ENCODE measurements at places on chromosomes 4 and X.

DNA sequence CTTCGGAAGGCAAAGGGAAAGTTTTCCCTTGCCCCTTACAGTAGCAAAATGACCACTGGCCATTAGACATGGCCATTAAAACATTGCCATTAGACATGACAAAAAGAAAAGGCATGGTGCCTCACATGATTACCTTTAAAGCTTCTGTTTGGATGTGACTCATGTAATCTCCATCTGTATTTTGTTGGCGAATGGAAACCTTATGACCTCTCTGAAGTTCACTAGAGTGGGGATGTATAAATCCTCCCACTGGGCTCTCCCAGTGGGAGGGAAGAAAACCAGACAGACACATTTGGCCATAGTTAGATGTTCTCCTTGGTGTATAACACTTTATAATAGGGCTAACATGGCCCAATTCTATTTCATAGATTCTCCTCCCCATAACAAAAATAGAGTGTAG, 152.6 kb downstream of the MAGEB17 start:
- no peak for DNase-seq

GRCh38 chr4:114479595-114479994, 119.0 kb upstream of the UGT8 start:
- no peak for DNase-seq

- no peak for DNase-seq
Observed at GRCh38 chr4:181766061-181766548, 477.1 kb upstream of the TENM3 start.

- no peak for DNase-seq
Observed at GRCh38 chrX:41507919-41508318, 60.8 kb downstream of the NYX start.

GRCh38 chrX:150200820-150201287, 162.3 kb upstream of the MAMLD1 start:
- DNase-seq, result peak; percentile 55

- DNase-seq, result peak; percentile 63
Observed at GRCh38 chr4:47490550-47490949, 5.5 kb downstream of the ATP10D start.

- DNase-seq, result no peak
Observed at GRCh38 chr4:3267576-3268394, 18.8 kb downstream of the MSANTD1 start.

DNA sequence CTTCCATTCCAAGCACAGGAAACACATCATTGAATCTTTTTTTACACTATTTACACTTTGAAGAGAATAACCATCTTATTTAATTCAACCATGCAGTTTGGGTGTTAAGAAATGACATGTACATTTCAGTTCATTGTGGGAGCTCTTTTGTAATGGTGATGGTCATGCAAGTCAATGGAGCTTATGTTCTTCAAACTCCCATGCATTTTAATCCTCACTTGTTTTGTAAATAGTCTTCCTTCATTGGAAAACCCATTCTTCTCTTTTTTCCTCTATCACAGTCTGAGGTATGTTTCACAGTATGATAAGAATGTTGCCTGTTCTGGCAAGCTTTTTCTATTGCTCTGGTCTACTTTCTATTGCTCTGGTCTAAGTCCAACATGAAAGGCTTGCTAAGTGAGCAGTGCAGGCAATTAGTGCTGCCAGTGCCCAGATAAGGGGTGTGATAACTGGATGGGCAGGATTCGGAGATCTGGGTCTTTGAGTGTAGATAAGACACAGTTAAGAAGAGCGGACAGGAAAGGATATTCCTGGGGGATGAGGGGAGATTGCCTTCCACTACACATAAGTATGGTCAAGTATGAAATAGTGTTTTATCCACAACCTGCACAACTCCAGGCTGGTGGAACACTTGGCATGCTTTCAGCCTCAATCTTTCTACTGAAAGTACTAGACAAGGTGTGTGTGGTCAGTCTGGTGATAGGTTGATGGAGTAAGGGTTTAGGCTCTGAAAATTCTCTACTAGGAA, 17.1 kb downstream of the AFP start:
- DNase-seq, result peak; percentile 22

GRCh38 chr4:70914000-70914399, 11.8 kb downstream of the MOB1B start:
- DNase-seq, result no peak

DNA sequence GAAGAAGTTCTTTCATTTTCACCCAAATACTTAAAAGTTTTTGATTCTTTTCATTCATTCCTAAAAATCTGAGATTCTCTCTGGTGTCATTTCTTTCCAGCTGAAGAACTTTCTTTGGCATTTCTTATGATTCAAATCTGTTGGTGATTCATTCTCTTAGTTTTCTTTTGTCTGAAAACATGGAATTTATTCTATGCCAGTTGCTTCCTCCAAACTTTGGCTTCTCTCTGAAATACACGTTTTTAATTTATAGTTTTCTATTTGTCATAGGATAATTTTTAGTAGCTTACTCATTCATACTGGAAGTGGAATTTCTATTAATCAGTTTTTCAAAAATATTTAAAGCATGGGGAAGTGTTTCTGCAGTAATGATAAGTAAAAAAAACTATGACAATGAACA, 1012.0 kb downstream of the RPA4 start:
- DNase-seq, result no peak

GRCh38 chr4:185723631-185724260, 88.2 kb downstream of the SORBS2 start:
- DNase-seq, result no peak

DNA sequence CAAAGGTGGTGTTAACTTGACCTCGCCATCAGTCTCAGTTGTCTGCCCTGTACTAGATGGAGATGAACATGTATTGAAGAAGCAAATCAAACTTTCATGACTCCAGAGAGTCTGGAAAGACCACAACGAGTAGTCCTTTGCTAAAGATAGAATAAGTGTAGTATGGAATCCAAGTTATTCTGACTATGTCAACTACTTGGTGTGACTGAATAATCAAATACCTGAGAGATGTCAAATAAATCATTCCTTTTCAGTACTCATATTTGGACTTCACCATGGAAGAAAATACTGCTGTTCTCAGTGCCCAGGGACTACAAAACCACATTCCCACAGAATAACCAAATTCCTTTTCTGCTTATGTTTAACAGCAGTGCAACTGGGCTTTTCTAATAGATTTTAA, 161.2 kb upstream of the SPRY1 start:
- no peak for DNase-seq

- no peak for DNase-seq
Observed at GRCh38 chr4:23213198-23213597, 520.5 kb downstream of the GBA3 start.

DNA sequence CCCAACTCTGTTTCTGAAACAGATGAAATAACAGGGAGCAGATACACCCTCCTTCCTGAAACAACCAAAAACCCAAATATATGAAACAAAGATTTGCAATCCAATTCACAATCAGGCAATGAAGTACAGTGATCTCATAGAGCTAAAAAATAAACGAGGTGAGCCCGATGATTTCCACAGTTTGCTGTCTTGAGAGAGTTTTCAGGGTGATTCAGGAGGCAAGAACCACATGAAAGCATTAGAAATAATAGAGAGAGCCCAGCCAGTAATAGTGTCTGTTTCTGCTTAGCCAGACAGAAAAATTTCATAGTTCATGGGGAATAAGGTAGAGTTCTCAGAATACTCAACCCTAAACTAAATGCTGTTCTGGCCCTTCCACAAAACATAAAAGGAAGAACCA, 296.2 kb downstream of the PDHA2 start:
- no peak for DNase-seq

GRCh38 chrX:84453351-84454246, 48.7 kb downstream of the HDX start:
- DNase-seq, result peak; percentile 0

- peak; percentile 33 for DNase-seq
Observed at GRCh38 chr4:37219242-37219641, 25.3 kb upstream of the NWD2 start.

DNA sequence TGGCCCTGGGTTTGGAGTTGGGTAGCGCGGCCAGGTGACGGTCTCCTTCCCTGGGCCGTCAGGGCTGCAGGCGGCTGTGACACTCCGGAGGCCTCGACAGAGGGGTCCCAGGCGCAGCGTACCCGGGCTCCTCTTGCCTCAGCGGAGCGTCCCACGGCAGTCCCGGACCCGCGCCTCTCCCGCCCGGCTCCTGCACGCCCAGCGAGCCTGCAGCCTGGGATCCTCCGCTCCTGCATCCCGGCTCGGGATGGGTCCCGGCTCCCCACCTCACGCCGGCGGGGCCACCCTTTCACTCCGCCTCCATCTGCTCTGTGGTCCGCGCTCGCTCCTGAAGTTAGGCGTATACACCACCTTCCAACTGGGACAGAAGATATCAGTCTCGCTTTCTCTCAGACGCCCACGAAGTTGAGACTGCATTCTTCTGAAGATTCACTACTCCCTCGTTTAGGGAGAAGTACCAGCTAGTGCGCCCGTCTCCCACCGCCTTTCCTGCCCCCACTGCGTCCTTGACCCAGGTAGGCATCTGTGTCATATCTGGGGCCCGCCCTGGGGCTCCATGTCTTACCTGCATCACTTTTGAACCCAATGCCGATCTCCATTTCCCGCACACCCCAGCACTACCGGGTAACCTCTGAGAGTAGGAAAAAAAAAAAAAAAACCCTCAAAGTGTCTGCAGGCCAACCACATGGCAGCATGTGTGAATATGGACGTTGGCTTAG, 32.3 kb upstream of the KDR start:
- no peak for DNase-seq

GRCh38 chr4:38163216-38164006, 203.2 kb downstream of the PTTG2 start:
- DNase-seq, result no peak

GRCh38 chr4:14125375-14126129, 498.0 kb upstream of the BOD1L1 start:
- DNase-seq, result peak; percentile 68

DNA sequence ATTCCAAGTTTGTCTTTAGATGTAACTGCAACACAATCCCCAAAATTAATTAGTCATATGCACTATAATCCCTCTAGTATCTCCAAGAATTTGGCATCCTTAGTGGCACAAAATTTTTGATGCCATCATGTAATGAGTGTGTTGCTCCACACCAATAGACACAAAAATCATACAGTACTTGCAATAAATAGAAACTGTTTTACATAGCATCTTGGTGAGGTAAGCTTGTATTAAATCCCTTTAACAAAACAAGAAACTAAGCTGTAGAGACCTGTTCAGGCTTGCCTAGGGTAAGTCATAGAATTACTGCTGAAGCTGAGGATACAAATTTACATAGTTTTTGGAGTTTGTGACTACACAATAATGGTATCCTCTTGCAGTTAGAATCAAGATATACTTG, 64.5 kb upstream of the PRSS12 start:
- DNase-seq, result no peak

DNA sequence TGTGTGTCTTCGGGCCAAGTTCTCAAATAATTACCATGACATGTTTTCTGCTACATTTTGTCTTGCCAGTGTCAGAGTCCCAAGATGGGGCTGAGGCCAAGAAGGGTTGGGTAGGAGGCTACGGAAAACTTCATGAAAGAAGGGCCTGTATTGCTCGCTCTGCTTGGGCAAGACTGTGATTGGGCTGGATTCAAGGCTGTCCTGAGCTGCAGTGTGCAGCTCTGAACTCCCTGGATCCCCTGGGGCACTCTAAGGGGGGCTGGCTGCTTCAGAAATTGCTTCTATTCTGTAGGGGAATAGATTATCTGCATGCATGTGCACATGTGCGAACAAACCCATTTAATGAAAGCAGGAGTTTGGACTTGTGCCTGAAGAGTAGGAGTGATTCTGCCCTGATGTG, 13.6 kb downstream of the TSPAN6 start:
- no peak for DNase-seq

GRCh38 chrX:70476934-70477733, 32.5 kb downstream of the DLG3 start:
- peak; percentile 16 for DNase-seq

DNA sequence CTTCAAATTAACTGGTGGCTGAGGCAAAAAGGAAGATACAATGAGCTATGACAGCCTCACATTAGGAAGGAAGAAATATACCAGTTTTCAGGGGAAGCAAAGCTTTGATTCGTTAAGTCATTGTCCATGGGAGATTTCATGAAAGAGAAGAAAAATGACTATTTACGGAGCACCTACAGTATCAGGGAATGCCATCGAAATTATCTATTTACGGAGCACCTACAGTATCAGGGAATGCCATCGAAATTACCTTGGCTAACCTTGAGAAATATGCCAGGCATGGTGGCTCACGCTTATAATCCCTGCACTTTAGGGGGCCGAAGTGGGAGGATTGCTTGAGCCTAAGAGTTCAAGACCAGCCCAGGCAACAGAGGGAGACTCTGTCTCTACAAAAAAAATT, 28.5 kb upstream of the IQSEC2 start:
- DNase-seq, result no peak

DNA sequence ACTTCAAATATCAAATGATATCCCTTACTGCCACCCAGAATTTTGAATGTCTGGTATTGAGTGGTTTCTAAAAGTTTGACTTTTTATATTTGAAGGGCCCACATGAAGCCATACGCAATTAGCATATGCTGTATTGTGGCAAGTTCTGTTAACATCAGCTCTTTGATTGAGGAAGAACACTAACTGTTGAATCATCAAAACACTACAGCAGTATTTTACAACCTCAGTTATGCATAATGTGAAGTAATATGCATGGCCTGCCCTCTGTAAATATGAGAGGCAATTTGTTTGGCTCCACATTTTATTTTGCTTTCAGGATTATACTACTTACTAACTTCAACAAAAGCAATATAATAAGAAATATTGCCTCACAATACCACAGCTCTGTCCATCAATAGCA, 62.2 kb upstream of the DMD start:
- DNase-seq, result no peak

GRCh38 chr4:1503583-1504471, 97.6 kb upstream of the NKX1-1 start:
- no peak for DNase-seq

DNA sequence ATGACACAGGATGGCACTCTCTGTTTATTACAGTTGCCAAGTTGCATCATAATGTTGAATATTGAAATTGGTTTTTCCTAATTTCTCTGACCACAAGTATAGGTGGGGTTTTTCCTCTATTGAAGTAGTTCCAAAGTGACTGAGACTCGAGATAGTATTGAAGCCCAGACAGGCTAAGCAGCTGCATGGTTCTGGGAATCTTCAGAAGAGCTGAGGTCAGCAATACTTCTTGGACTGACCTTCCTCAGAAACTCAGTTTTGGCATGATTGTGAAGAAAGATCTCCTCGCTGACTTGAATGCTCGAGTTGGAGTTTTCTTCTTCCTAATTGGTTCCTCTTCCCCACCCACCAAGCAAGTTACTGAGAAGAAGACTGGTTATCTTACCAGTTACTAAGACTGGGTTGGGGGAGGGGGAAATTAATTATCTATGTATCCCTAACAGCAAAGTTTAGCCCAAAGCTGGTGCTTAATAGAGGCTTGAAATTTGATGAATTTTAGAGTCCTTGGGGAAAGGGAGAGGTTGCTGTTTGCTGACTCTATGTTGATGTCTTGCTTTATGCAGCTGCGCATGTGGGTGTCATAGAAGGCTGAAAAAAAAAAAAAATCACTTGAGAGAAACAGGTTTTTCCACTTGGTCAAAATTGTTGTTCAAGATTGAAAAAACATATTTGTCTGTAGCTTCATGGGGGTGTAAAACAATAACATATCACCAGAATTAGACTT, 91.1 kb downstream of the P2RY10 start:
- DNase-seq, result peak; percentile 82

Measured in OCI-M1 (cell line).